ENCODE measurements at places on chromosomes 1 and 21.

- no peak for DNase-seq
Measured at GRCh38 chr1:2589431-2590232, 3.1 kb downstream of the PRXL2B start.

GRCh38 chr1:16905868-16906702 lies 10.3 kb downstream of the RNU1-2 start:
- no peak for DNase-seq

GRCh38 chr1:31144442-31144841 lies 78.9 kb upstream of the PUM1 start:
- no peak for DNase-seq

DNA sequence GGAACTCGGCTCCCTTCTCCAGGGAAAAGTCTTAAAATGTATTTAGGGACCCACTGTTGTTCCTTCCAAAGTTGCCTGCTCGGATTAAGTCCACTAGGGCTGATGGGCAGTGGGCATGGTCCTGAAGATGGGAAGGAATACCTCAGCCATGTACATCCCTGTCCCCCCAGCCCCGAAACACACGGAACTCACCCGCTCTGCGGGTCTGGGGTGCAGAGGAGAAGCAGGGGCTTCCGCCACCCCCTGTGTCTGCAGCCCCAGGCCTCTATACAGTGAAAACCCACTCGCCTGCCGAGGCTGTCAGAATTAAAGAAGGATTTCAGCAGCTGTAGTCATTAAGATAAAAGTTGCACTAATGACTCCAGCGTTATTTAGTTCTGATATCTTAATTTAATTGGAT lies 212.6 kb upstream of the VAMP3 start:
- DNase-seq, result no peak

- DNase-seq, result no peak
Measured at GRCh38 chr21:39084073-39084472, 99.2 kb downstream of the PSMG1 start.

- no peak for DNase-seq
Measured at GRCh38 chr1:60296794-60297193, 223.2 kb upstream of the C1orf87 start.

- no peak for DNase-seq
Measured at GRCh38 chr1:224635356-224635755, 19.2 kb downstream of the CNIH3 start.

GRCh38 chr1:67734323-67734690 lies 49.3 kb downstream of the GADD45A start:
- no peak for DNase-seq

DNA sequence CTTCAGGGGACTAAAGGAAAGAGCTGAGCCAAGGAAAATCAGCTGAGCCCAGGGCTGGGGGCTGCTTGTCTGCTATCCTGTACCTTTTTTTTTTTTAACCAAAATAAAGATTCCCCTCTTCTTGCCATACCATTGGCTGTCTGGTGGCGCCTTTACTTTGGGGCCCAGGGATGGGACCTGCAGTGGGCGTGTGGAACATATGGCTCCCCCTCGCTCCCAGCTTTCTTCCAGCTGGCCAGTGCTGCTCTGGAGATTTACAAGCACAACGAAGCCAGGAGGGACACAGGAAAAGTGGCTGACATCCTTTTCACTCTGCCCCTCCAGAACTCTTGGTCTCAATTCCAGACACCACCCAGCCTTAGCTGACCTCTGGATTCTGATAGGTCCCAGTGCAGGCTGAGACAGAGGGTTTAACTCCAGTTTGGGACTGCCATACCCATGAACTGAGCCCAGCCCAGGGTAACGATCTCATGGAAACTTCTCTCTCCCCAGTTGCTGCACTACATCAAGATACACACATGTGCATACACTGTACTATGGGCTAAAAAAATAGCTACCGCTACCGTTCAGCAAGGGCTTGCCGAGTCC lies 5.4 kb upstream of the SFN start:
- DNase-seq, result no peak

- no peak for DNase-seq
Measured at GRCh38 chr1:151949371-151950193, 40.3 kb upstream of the THEM4 start.

DNA sequence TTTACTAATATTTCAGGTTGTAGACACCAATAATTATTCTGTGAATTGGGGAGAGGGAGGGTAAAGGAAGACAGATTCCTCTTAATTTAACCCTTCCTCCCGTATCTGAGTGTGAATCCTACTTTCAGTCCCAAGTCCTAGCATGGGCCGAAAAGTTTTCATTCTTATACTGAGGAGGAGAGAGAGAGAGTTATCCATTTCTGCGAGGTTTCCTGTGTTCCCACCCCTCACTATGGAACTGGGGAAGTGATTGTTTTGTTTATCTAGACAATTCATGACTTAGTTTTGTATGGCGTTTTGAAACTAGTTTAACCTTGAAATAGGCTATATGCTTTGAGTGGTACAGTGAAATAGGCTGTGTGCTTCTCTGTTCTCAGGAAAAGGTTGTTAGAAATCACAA lies 134.0 kb upstream of the DPYD start:
- no peak for DNase-seq

DNA sequence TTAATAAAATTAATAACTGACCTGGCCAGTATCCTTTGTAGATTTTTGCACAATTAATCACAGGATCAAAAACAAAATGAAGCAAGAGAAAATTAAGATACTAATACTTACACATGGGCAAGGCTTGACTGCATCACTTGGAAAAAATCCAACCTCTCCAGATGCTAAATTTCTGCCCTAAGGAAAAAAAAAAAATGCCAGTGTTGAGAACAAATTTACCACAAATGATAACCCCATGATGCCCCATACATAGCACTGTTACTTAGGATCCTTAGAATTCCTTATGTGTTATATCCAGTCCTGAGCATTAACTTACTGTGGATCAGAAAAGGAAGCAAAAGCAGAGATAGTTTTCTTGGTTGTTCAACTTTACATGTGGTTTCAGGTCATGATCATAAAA lies 347.5 kb downstream of the VAV3 start:
- DNase-seq, result no peak

DNA sequence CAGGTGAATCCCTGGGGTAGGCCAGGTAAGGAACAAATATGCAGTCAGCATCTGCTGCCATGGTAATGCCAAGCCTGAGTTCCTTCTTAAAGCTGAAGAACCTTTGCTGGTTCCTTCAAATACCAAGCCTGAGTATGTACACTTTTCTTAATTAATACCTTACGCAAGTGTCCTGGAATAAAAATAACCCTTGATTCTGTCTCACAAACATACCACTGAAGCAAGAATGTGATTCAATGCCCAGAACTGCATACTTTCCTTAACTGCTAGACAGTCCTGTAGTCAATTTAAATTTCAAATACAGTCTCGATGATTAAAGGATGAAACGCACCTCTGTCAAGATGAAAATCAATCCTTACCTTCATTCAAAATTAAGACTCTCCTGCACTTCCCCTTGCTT lies 634.0 kb upstream of the CHRM3 start:
- DNase-seq, result no peak

GRCh38 chr1:154346276-154346917 lies 21.1 kb downstream of the ATP8B2 start:
- DNase-seq, result no peak

GRCh38 chr1:212024469-212025149 lies 10.7 kb downstream of the INTS7 start:
- DNase-seq, result no peak

DNA sequence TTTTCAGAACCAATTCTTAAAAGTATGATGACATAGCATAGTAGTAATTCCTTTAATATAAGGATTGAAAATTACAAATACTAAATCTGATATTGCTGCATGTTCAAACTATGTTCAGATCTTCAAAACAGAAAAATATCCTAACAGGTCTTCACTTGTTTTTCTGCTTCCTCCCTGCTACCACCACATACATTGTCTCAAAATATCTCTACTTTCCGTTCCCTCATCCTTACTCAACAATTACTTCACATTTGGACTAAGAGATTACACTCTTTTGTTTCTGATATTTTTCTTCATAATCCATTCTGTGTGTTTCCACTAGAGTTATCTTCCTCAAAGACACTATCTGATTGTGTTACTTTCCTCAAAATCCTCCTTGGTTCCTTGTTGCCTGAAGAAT lies 125.1 kb downstream of the NEK7 start:
- DNase-seq, result no peak

- DNase-seq, result no peak
Measured at GRCh38 chr1:152411134-152411533, 2.9 kb downstream of the CRNN start.

DNA sequence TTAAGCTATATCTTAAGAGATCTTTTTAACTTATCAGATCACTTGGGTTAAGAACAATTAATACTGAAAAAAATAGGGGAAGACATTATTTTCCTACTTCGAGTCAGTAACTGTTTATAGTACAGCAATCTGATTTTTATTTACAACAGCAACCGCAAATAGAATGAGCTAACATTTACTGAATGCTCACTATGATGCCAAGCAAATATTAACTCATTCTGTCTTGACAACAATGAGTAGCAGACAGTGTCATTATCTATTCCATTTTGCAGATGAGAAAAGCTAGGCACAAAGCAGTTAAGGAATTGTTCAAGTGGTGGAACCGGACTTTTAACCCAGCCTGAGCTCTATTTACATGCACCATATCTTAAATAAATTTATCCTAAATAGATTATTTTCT lies 273.7 kb downstream of the NTNG1 start:
- DNase-seq, result no peak

- no peak for DNase-seq
Measured at GRCh38 chr1:66022904-66023620, 230.4 kb downstream of the PDE4B start.

DNA sequence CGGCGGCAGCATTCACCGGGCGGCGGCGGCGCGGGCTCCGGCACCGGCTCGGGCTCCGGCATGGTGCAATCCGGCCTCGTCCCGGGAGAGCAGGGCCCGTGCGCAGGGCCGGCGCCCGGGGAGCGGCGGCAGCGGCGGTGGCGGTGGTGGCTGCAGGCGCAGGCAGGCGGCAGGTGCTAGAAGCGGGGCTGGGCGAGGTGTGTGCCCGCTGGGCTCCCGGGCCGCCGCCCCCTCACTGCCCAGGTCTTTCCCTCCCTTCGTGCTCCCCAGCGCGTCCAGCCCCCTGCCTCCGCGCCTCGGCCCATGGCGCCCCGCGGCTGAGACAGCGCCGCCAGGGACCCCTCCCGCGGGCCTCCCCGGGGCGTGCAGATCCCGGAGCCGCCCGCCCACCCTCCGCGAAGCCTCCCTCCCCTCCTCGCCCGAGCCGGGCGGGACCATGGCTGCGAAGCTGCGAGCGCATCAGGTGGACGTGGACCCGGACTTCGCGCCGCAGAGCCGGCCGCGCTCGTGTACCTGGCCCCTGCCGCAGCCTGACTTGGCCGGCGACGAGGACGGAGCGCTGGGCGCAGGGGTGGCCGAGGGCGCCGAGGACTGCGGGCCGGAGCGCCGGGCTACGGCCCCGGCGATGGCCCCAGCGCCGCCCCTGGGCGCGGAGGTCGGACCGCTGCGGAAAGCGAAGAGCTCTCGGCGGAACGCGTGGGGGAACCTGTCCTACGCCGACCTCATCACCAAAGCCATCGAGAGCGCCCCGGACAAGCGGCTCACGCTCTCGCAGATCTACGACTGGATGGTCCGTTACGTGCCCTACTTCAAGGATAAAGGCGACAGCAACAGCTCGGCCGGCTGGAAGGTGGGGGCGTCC lies 492 bp downstream of the FOXO6 start:
- DNase-seq, result no peak

GRCh38 chr1:37455516-37455915 lies 18.9 kb upstream of the ZC3H12A start:
- DNase-seq, result no peak

Measured in activated CD4-positive, alpha-beta T cell treated with anti-CD3 and anti-CD28 coated beads, Interleukin-2, amount 50 U/mL, for 1 hour (primary cell).